Bronchial epithelial cell (primary cell): ENCODE measurements at places on chromosomes 5 and 9.

- peak; percentile 71 for DNase-seq
Observed at GRCh38 chr5:62343428-62343827, 37.4 kb downstream of the KIF2A start.

GRCh38 chr5:132246806-132247205, 10.7 kb upstream of the PDLIM4 start:
- DNase-seq: no peak

DNA sequence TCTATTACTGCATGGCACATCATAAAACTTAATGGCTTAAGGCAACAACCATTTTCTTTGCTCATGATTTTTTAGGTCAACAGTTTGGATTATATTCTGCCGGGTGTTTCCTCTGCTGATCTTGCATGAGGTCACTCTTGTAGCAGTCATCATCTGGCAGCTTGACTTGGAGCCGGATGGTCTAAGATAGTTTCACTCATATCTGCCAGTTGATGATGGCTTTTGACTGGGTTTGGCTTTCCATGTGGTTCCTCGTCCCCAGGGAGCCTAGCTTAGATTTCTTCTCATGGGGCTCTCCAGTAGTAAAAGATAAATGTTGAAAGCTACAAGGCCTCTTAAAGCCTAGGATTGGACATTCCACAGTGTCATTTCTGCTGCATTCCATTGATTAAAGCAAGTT, 27.4 kb downstream of the LNPEP start:
- DNase-seq: peak; percentile 29

DNA sequence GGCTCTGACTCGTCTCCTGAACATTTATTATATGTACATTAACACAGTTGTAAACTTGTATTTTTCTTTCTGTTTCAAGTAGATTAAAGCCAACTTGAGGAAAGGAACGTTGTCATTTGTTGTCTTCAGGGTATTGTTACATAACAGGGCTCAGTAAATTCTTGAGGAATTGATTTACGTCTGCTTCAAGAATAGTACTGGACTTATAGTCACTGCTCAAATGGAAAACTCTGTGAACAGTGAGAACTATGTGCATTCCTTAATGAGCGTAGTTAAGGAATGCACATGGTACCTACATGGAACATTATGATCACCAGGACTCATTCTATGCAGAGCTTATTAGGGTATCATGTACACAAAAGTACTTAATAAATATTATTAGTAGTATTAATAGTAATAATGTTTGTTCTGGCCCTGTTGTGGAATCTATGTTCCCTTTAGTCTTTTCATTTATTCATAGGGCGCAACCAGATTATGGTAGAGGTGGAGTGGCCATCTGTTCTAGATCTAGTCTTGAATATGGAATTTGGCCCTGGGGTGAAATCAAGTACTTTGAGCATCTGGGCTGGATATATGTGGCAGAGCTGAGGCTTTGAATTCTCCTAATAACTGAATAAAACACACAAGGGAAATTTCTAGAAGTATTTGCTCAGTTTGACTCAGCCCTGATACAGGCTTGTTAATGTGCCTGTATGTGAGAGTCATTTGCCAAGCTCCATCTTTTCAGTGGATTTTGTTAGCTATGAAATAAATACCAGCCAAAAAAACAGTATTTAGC, 108.6 kb upstream of the SH3GL2 start:
- DNase-seq: no peak

DNA sequence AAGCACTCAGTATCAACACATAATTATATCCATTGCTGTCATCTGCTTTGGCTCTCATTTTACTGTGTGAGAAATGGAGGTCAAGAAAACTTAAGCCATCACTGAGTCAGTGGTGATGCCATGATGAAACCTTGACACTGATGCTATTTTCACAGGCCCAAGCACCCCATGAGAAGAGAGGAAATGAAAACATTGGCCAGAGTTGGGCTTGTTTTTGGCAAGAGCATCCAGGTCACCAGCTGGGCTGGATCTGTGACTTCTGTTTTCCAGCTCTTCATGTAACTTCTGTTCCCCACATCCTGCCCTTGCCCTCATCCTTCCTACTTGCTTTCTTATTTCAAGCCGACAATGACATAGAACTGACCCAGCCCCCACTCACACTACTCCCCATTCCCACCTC, 10.0 kb downstream of the LCP2 start:
- DNase-seq: no peak

- DNase-seq: peak; percentile 73
Observed at GRCh38 chr5:134063188-134063820, 51.2 kb upstream of the TCF7 start.

DNA sequence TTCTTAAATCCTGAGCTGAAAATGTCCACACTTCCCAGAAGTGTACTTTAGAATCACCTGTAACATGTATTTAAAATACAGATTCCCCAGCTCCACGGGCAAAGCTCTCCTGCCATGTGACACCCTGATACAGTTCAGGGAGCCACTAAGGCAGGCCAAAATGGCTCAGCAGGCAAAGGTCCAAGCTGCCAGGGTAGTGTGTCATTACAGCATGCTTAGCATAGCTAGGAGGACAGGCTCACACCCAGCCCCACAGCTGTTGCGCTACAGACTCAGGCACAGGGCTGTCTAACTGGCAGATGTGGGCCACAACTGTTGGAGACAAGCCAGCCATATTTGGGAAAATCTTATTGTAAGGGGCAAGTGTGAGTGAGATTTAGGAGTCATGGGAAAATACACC, 73.0 kb downstream of the C9orf85 start:
- peak; percentile 55 for DNase-seq

DNA sequence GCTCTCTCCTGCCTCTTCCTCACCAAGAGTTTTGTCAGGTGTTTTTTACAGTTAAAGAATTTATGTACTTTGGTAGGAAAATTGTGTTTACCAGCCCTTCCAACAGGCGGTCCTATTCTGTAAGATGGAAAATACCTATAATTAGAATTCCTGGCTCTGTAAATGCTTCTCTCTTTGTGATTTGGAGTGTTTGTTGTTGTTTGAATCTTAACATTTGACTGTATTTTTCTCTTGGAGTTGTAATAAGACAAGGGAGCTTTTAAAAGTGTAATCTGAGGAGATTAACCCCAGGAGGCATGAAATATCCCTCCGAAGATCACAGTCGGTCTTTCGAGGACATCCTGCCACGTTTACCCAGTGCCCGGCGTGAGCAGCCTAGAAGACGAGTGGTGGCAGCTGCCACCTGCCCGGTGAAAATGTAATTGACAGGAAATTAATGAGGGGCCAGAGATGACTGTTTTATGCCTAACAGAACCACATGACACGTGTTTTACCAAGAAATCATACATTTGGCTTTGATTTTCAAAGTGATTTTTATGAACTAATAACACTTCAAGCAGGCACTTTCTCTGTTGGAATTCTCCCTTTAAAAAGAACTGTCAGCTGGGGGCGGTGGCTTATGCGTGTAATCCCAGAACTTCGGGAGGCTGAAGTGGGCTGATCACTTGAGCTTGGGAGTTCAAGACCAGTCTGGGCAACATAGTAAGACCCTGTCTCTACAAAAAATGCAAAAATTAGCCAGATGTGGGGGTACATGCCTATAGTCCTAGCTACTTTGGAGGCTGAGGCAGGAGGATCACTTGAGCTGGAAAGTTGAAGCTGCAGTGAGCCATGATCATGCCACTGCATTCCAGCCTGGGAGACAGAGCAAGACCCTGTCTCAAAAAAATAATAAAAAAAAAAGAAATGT, 20.0 kb downstream of the ANKRD33B start:
- no peak for DNase-seq

- DNase-seq: peak; percentile 12
Observed at GRCh38 chr9:137028263-137029057, 423 bp upstream of the ABCA2 start.

DNA sequence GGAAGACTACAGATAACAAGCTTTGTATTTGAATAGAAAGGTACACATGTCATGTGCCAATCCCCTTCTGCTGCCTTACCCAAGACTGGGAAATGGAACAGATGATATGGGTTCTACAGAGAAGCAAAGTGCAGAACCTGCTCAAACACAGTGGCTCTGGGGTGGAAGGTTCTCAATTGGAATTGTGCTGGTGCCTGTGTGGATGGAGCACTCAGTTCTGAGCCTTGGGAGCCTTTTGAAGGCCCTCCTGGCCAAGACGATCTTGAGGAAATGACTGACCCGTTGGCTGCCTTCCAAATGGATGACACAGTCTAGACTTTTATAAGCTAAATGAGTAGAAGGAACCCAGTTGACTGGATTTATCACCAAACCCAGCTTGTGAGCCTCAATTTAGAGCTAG, 4.2 kb upstream of the PRSS3 start:
- peak; percentile 82 for DNase-seq

DNA sequence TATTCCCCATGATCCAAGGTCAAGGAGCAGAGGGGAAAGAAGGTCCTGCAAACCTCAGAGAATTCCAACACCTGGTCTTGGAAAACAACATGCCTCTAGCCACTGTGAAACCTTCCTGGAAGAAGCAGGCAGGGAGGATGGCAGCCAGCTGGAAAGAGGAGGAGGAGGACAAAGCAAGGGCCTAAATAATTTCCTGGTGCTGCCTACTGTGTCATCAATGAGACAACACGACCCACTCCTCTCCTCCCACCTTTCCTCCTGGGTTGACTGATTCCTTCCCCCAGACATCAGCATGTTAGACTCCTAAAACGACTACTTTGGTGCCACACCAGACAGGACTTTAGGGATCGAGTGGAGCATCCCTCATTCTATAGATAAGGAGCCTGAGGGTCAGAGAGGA, 78.8 kb downstream of the KLHL3 start:
- DNase-seq: no peak

DNA sequence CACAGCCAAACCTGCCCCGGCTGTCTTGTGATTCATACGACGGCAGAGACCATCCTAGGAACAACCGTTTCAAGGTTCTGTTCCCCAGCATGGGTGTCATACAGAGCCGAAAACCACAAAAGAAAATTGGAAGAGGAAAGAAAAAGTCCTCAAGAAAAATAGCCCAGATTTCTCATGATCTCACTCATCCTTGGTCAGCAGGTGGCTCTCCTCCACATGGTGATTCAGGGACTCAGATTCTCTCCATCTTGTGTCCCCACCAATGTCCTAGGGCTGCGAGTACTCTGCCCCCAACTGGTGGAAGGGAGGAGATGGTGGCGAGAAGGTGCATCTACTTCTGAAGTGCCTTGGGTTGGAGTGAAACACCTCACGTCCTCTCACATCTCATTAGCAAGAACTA, 25.6 kb downstream of the PDZD2 start:
- DNase-seq: peak; percentile 25

- DNase-seq: no peak
Observed at GRCh38 chr5:122377026-122377425, 65.0 kb downstream of the SNCAIP start.

GRCh38 chr9:29659736-29660135, 2086.5 kb upstream of the C9orf72 start:
- DNase-seq: no peak

DNA sequence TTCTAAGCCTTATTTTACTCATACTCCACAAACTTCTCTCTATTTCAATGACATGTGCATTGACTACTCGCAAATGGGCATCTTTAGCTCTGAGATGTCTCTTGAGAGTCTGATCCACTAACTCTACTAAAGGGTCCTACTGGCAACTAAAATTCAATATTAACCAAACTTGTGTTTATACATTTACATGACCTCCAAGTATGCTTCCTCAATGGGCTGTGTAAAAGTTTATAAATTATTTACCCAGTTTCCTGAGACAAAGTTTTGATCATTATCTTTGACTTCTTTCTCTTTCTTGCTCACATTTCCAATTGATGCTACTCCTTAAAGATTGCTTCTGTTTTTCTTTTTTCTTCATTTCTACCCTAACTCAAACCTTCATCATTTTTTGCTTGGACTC, 510.1 kb upstream of the DAB2 start:
- no peak for DNase-seq

GRCh38 chr9:21565155-21565554, 83.0 kb upstream of the IFNE start:
- peak; percentile 88 for DNase-seq

DNA sequence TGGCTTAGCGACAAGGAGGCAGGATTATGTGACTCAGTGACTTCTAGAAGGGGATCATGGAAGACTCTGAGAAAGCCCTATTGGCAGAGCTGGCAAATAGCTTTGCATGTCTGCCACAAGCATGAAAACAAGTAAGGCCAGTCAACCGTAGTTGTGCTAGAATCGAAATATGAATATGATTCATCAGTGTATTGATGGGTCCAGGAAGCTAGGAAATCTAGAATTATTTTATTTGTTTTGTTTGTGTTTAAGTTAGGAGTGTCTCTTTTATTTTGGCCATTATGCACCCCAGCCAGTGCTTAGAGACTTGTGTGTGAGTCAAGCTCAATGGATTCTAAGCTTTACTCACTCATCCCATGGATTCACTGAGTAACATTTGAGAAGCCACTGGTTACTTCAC, 3.8 kb upstream of the ITGA2 start:
- DNase-seq: peak; percentile 90

DNA sequence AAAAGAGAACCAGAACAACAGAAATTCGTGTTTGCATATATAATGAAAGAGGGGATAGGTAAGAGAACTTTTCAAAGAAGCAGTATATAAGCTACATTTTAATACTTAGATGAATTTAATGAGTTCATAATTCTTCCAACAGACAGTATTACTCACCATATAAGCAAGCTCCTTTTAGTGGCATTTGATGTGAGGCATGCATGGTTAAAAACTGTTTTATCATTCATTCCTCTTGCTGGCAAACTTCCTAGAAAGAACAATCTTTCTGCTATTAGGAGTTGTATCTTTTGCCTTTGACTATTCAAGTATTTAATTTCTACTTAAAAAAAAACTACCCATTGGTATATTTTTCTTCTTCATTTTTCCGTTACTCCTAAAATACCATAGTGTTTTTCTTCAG, 65.7 kb upstream of the EIF4EBP3 start:
- no peak for DNase-seq

DNA sequence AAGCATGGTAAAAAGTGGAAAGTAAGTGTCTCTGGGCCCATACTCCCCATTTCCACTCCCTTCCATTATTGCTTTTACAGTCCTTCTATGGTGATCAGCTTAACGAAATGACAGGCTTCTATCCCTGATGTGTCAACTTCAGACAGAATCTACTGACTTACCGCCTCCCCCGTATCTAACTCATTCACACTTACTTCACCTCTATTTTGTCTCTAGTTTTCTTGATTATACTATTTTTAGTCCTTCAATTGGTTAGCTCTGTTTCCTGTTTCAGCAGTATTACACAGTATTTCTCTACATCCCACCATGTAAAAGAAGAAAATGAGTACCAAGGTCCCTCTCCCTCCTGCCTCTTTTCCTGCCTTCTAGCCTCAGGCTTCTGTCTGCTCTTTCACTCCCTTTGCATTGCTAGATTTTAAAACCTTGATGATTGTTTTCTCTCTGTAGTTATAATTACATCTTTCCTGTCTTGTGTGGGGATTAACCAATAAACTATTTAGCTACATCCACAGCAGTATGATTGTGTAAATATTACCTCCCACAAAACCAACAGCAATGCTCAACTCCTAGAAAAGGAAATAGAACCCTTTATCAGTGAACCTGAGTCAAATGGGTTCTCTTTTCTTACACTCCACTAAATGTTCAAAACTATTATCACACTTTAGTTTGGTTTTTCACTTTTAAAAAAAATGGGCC, 53.4 kb downstream of the GNAQ start:
- no peak for DNase-seq

GRCh38 chr9:121656941-121657470, 5.6 kb downstream of the DAB2IP start:
- no peak for DNase-seq
